ENCODE measurements at places on chromosomes 3 and 15.
A peak's percentile ranks its signal among the peaks of the same experiment; 100 is the strongest.

GRCh38 chr15:62187910-62188309, 22.8 kb upstream of the C2CD4B start:
- no peak for DNase-seq

DNA sequence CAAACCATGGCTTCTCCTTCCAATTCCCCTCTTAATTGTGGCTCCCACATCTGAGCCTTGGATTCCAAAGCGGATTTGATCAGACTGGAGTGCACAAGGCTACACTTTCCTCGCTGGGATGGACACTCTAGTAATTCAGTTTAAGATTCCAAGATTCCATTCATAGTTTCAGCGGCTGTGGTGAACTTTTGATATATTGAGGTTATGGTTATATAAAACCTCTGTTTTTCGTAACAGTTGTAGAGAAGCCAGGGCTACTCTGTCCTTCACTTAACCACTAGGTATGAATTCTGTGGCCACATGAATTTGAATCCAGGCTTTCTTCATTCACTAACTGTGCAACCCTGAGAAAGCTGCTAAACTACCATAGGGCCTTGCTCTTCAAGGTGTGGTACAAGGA, 67.9 kb upstream of the KY start:
- no peak for DNase-seq

- peak; percentile 73 for DNase-seq
Observed at GRCh38 chr3:4988983-4989834, 10.0 kb downstream of the BHLHE40 start.

- DNase-seq, result no peak
Observed at GRCh38 chr3:118128886-118129285, 905.8 kb downstream of the IGSF11 start.

DNA sequence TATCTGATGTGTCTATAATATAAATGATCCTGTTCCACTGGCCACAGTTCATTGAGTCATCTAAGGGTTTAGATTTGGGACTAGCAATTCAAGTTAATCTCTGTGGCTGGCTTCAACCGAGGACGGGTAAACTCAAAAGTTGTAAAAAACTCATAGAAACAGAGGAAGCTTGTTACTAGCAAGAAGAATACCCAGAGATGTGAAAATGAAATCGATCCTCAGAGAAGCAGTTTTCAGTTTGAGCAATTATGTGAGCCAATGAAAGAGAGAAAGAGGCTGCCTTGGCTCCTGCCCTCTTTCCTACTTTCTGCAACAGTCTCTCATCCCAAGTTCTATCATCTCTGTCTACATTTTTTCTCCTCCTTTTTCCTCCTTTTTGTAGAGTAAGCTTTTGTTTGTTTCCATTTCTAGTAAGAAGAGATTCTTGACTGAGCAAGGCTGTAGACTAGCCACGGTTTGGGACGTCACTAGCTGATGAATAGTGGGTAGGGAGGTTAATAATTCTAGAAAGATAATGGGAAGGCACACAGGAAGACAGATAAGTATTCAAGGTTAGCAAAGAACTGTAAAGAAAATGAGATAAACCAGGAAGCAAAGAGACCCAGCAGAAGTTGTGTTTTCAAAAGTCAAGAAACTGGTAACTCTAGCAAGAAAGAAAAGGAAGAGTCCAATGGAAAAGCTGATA, 298.9 kb upstream of the NR2F2 start:
- no peak for DNase-seq

- DNase-seq, result no peak
Observed at GRCh38 chr3:3800080-3800455, 837 bp downstream of the LRRN1 start.

DNA sequence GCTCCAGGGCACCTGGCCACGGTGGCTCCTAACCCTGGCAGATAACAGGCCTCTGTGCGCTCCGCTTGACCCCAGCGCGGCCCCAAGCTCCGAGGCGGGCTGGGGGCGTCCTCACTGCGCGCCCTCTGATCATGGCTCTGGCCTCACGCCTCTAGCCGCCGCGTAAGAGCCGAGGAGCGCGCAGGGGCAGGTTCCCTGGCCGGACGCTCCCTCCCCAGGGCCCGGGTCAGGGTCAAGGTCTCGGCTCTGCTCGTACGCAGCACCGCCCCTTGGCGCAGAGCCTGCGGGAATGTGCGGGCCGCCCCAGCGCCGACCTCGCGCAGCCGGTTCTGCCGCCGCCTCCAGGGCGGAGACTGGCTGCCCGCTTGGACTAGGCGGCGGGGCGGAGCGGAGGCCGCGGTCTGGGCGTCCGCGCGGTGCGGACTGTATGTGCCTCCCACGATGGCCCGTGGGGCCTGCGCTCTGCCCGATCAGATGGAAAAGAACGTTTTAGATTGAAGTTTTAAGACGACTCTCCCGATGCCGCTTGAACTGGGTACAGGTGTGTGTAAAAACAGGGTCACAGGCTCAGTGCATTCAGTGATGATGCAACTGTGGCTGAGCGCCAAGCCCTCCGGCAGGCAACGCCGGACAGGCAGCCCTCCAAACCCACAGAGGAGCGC, 40.8 kb downstream of the CHST14 start:
- no peak for DNase-seq

DNA sequence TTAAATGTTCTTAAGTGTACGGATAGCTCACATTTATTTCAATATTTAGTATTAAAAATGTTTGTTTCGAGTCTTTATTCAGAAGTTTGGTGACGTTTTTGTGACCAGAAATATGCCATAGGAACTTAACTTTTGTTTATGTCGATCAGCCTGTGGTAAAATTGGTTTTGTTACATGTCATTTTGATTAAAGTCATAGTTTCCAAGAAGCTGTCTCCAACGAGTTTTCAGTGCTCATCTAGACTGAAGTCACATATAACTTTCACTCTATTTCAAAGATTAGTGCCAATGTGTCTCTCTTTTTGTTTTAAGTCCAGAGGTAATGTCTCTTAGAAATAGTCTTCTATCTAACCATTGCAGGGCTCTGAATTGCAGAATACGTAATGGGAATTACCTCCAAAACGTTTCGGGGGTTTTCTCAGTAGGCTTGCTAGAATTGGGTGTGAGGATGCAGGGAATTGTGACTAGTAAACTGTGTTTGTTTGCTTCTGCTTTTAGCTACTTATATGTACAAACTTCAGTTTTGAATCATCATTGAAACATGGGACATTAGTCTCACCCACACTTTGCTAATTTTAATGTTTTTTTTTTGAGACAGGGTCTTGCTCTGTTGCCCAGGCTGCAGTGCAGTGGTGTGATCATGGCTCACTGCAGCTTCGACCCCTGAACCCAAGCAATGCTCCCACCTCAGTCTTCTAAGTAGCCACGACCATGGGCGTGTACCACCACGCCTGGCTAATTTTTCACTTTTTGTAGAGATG, 3.0 kb downstream of the BUB1B start:
- no peak for DNase-seq

- no peak for DNase-seq
Observed at GRCh38 chr3:121490161-121490560, 55.6 kb downstream of the POLQ start.

- DNase-seq, result peak; percentile 83
Observed at GRCh38 chr15:83446904-83447709, at the start of gene SH3GL3. TSS of gene SH3GL3 (plus strand) at chr15:83447341. CDS start at chr15:83447534, 193 bp downstream.

DNA sequence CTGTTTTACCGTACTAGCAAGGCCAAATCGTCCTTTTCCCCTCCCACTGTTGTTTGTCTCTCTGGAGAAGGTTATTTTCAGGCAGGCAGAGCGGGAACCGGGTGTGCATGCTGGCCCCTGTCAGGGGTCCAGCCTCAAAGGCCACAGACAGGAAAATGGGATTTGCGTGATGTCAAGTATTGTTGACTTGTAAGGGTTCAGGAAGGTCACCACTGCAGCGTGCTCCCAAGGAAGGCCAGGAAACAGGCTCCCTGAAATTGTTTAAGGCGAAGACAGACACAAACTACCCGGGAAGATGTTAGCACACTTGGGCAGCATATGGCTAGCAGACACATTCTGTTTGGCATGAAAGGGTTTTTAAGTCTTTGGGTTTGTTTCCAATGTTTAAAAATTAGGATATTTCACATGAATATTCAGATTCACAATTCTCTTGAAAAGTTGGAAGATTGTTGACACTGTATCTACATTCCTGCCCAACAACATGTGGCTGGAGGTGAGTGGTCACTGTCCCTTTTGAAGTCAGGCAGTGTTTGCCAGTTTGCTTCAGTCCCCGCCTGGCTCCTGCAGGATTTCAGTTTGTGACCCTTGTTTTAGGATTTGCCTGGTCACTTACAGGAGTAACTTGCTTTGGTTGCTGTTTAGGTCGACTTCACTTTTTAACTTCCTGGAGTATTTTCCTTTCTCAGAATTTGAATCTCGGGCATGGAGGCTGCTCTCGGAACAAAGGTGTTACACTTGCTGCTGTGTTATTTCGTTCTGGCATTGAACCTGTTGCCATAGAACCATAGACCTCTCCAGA, 90.4 kb downstream of the BDH1 start:
- DNase-seq, result no peak

- no peak for DNase-seq
Observed at GRCh38 chr3:16461463-16462245, 51.8 kb downstream of the RFTN1 start.

DNA sequence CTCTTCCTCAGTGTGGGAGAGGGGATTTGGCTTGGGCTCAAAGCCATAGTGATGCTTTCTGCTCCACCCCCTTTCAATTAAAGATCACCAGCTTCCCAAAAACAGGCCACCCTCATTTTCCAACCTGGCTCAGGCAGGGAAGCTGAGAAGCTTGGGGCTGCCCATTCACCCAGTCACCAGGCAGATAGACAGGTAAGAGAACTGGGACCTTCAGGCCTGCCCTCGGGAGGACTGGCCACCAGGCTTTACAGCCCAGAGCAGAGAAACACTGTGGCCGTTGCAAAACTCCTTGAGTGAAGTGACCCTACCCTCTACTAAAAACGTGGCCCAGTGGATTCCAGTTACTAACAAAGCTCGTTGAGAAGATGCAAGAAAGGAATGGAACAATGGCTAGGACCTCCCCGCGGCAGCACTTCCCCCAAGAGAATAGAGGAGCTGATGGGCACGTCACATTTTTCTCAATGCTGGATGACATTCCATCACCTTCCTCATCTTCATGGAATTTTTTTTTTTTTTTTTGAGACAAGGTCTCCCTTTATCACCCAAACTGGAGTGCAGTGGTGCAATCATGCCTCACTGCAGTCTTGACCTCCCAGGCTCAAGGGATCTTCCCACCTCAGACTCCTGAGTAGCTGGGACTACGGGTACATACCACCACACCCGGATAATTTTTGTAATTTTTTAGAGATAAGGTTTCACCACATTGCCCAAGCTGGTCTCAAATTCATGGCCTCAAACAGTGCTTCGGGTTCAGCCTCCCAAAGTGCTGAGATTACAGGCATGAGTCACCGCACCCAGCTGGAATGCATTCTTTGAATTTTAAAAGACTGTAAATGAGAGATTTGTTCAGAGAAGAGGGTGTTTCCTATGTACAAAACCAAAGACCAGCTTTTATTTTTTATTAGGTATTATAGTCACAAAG, 37.9 kb downstream of the LIPC start:
- peak; percentile 78 for DNase-seq

- DNase-seq, result no peak
Observed at GRCh38 chr15:69557020-69557706, 104.5 kb downstream of the RPLP1 start.

DNA sequence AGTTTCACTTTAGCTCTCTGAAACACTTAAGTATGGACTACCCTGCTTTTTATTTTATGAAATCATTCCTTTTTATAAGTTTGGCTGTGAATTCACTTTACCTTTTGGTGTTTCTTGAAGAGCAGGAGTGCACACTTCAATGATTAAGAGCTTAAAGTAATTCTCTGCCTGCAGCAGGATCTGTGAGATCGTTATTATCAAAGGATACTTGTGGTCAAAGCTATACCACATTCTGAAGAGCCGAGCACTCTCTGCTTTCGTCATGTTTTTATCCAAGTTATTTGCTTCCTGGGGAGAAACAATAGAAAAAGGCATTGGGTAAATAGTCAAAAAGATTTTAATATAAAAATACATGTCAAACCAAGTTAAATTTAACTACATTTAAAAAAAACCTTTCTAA, 243.7 kb downstream of the CHST2 start:
- DNase-seq, result no peak

DNA sequence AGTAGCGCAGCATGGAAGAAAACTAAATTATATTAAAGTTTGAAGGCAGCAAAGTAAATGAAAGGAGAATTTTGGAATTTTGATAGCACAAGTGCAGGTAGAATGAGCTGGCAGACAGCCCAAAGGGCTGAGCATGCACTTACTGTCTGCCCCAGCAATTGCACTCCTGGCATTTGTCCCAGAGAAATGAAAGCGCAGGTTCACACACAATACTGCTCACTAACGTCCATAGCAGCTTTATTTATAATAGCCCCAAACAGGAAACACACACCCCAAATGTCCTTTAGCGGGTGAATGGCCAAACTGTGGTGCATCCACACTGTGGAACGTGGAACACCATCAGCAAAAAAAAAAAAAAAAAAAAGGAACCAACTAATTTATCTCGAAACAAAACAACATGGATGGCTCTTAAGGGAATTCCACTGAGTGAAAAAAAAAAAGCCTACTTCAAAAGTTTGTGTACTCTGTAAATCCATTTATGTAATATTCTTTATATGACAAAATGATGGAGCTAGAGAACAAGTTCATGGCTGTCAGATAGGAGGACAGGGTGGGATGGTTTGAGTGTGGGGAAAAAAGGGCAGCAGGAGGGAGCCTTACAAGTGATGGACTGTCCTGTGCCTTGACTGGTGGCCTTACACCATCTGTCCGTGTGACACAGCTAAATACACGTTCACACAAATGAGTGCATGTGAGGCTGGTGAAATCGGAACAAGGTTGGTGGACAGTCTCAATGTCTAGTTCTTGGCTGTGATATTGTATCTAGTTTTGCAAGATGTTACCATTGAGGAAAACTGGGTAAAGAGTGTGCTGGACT, 6.0 kb upstream of the TM2D3 start:
- DNase-seq, result no peak

- DNase-seq, result no peak
Observed at GRCh38 chr3:42214064-42214463, 51.9 kb downstream of the CCK start.

DNA sequence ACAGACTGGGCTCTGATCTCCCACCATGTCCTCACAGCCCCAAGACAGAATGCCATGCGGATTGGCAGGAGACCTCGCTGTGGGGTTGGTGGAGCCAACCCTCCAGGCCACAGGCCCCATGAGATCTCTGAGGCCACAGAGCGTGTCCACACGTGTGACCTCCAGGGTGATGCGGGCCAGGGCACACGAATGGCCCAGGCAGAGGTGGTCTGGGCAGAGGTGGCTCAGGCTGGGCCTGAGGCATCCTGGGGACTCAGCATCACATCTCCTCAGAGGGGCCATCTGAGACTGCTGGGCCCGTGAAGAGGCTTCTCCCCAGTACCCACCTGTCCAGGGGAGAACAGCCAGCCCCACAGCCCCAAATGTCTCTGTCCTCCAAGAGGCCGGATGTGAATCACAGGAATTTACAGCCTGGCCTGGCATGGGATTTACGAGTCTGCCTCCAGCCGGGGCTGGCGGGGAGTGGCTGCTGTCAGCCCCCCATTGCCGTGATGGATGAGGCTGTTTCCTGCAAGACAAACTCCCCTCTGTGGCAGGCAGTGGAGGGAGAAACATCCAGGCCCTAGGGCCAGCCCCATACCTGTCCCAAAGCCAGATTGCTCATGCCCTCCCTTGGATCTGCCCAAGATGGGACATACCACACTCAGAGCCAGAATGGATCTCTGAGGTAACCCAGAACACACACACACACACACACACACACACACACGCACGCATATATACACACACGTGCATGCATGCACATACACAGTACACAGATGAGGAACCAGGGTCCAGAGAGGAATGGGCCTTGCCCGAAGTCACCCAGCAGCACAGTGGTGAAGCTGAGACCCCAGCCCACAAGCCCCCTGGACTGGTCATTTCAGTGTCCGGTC, 208.3 kb downstream of the TBC1D2B start:
- DNase-seq, result no peak

GRCh38 chr3:122969585-122970469, 57.7 kb downstream of the SEMA5B start:
- DNase-seq, result no peak
